ENCODE measurements at places on chromosomes 4 and X.

- no peak overlapping the region for H3K4me3 ChIP-seq
- DNase-seq, result no peak
- H3K27ac ChIP-seq, result no peak overlapping the region
- H3K36me3 ChIP-seq, result no peaks in the 10 kb centered on the region
- peaks cover 4% of the 10 kb centered on the region for H3K4me1 ChIP-seq
Measured at GRCh38 chr4:6633091-6633906, 7.2 kb upstream of the MRFAP1 start.

DNA sequence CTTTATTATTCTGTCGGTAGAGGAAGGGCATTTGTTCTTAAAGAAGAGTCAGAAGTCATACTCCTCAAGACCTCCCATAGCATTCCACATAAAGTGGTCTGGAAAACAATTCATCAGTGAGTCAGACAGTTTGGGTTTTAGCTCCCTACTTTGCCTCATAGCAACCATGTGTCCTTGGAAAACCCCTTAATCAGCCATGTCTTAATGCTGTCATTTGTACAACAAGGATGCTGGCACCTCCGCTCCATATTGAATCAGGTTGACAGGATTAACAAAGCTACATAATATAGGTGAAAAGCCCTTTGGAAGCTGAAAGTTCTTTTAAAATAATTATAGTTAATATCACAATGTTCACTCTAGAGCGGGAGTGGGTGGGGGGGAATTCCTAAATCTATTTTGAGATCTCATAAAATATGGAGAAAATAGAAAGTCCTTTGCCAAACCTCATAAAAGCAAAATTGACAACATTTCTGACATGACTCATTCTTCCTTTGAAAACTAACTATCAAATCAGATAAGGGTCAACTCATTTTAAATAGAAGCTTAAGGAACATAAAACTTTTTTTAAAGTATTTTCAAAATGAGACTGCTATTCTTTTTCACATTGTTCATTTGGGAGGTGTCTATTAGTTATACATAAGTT lies 37.3 kb upstream of the GUCY1A1 start:
- DNase-seq, result no peak
- no peak overlapping the region for H3K27ac ChIP-seq

DNA sequence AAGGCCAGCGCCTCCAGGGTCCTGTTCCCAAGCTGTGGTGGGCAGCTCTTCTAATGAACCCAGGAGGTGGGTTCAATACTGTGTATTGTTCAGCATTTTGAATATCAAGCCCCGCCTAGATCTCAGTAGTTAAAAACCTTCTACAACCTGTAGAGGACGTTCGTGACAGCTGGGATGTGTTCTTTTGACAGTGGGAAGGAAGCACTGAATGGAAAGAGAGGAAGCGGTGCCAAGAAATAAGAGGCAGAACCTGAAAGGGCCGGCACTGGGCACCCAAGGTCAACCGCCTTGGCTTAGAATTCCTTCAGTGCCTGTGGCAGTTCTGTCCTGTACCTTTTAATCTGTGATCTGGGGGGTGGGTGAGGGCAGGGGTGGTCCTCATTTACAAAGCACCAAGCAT lies 73.1 kb downstream of the CC2D2A start:
- no peak overlapping the region for H3K4me3 ChIP-seq
- H3K27ac ChIP-seq, result no peak overlapping the region
- H3K4me1 ChIP-seq, result peaks cover 8% of the 10 kb centered on the region
- no peak for DNase-seq

DNA sequence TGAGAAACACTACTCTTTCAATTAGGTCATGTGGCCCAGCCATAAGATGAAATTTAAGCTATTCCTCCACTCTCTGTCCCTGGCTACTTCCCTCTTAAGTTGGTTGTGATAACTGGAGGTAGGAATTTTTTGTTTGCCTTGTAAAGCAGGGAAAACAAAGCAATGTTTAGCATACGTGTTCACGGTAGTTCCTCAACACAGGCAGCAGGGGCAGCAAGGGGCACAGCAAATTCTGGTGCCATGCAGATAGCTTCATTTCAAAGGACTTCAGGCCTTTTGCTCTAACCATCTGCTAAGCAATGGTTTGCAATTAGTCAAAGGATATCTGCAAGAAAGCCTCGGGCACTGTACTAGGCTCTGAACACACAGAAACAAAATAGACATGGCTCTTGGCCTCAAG lies 330.2 kb downstream of the ZIC3 start:
- no peaks in the 10 kb centered on the region for H3K27me3 ChIP-seq
- H3K4me3 ChIP-seq, result no peak overlapping the region
- H3K27ac ChIP-seq, result no peak overlapping the region
- no peaks in the 10 kb centered on the region for H3K4me1 ChIP-seq

- H3K36me3 ChIP-seq, result no peaks in the 10 kb centered on the region
- H3K4me3 ChIP-seq, result no peak overlapping the region
- no peak overlapping the region for H3K27ac ChIP-seq
- DNase-seq, result no peak
Measured at GRCh38 chrX:31280580-31280979, 208.7 kb upstream of the FTHL17 start.

DNA sequence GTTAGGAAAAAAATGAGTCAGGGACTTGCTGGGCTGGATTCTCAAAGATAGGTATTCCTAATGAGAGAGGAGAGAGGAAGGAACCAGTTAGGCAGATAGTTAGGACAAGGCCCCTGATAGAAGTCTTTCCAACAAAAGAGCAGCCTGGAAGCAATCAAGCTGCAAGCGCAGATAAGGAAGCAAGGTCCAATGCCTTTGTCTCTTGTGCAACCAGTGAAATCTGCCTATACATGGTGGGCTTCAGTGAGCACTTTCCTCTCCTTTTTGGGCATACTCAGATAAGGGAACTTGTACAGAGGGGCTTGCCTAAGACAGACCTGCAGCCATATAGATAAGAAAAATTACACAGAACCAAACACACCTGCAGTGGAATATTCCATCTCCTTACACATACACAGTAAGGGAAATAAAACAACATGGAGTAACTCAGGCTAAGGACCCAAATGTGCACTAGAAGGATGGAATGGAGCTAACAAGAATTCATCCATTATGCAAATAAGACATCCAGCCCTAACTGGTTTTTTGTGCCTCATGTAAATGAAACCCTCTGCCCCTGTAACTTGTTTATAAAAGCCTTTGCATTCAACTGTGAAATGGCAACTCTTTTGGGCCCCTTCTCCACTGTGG lies 68.8 kb downstream of the PCDH18 start:
- no peaks in the 10 kb centered on the region for H3K27me3 ChIP-seq
- no peak overlapping the region for H3K27ac ChIP-seq
- no peaks in the 10 kb centered on the region for H3K36me3 ChIP-seq

GRCh38 chr4:6548201-6548881 lies 26.6 kb upstream of the MAN2B2 start:
- no peak overlapping the region for H3K4me3 ChIP-seq
- no peak overlapping the region for H3K27ac ChIP-seq
- H3K4me1 ChIP-seq, result no peaks in the 10 kb centered on the region
- DNase-seq, result peak; percentile 26
- H3K36me3 ChIP-seq, result no peaks in the 10 kb centered on the region

- H3K4me1 ChIP-seq, result peaks cover 79% of the 10 kb centered on the region
- H3K36me3 ChIP-seq, result peaks cover 82% of the 10 kb centered on the region
- H3K4me3 ChIP-seq, result no peak overlapping the region
Measured at GRCh38 chr4:1904042-1904441, 32.8 kb downstream of the NSD2 start.

GRCh38 chrX:23118890-23119527 lies 119.2 kb downstream of the DDX53 start:
- H3K27me3 ChIP-seq, result no peaks in the 10 kb centered on the region
- DNase-seq, result no peak
- H3K4me1 ChIP-seq, result no peaks in the 10 kb centered on the region
- H3K27ac ChIP-seq, result no peak overlapping the region

GRCh38 chrX:40015693-40016092 lies 82.1 kb downstream of the BCOR start:
- H3K36me3 ChIP-seq, result no peaks in the 10 kb centered on the region
- peaks cover 13% of the 10 kb centered on the region for H3K27me3 ChIP-seq
- H3K4me1 ChIP-seq, result peaks cover 18% of the 10 kb centered on the region

DNA sequence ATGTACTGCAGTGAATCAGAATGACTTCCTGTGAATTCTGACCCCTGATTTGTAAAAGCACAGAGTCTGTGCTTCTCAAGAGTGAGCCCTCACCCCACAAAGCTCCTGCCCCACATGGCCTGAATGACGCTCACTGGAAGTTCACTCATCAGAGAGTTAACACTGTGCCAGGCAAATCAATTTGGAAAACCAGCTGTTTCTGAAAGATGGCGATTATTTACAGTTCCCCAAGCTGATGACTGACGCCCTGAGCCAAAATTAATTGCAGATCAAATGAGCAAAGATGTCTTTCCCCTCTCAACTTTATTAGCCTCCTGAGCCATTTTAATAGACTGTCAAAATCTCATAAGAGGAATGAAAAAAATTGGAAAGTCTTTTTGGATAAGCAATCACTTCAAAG lies 118.0 kb downstream of the SLC2A9 start:
- peaks cover 5% of the 10 kb centered on the region for H3K27me3 ChIP-seq
- DNase-seq, result no peak
- no peaks in the 10 kb centered on the region for H3K36me3 ChIP-seq

GRCh38 chr4:148514581-148514980 lies 72.4 kb upstream of the NR3C2 start:
- H3K36me3 ChIP-seq, result no peaks in the 10 kb centered on the region
- H3K4me3 ChIP-seq, result no peak overlapping the region
- H3K27ac ChIP-seq, result no peak overlapping the region

DNA sequence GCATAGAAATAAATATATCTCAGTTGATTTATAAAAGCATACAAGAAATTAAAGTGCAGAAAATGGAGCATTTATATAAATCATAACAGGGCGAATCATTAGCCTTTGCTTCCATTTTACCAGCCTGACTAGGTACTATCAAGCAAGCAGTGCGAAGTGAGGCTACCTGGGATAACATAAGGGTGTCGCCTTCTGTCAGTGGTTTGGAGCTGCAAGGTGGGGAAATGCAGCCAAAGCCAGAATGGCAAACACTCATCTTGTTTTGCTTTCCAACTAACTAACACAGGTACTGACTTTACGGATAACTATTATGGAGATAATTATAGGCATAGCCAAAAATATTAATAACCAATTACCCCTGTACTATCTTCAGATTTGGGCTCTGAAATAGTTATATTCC lies 1459.8 kb downstream of the RAPGEF2 start:
- no peak for DNase-seq
- no peak overlapping the region for H3K4me3 ChIP-seq

GRCh38 chrX:45360571-45360970 lies 159.9 kb upstream of the DIPK2B start:
- no peaks in the 10 kb centered on the region for H3K4me1 ChIP-seq
- no peaks in the 10 kb centered on the region for H3K27me3 ChIP-seq
- no peak overlapping the region for H3K27ac ChIP-seq
- DNase-seq, result no peak
- no peaks in the 10 kb centered on the region for H3K36me3 ChIP-seq

- H3K36me3 ChIP-seq, result no peaks in the 10 kb centered on the region
- DNase-seq, result no peak
- no peak overlapping the region for H3K27ac ChIP-seq
- peaks cover 18% of the 10 kb centered on the region for H3K27me3 ChIP-seq
- H3K4me3 ChIP-seq, result no peak overlapping the region
Measured at GRCh38 chr4:165394275-165394674, 15.5 kb downstream of the CPE start.

DNA sequence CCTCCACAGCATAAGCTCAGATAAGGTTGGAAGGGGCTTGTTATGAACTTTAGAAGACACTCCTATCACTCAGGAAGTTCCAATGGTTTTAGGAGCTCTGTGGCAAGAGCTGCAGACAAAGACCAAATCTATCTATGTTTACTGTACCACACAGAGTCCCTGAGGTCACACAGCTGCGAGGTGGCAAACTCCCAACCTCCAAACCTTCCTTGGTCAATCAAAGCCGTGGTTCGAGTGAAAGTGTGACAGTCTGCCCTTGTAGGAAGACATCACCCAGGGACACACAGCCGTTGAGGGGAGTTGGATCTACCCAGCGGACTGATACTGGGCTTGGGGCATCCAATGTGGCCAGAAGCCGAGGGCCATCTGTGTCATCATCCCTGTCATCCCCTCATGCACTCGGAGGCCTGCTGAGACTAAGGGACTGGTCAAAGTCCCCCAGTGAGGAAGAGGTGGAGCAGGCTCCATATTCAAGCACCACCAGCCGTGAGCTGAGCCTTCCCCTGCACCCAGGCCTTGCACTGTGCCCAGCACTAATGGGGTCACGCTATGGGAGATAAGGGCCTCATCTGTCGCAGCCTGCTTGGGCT lies 26.8 kb downstream of the MAN2B2 start:
- no peaks in the 10 kb centered on the region for H3K4me1 ChIP-seq
- no peak for DNase-seq
- H3K27ac ChIP-seq, result no peak overlapping the region
- H3K36me3 ChIP-seq, result peaks cover 58% of the 10 kb centered on the region
- H3K27me3 ChIP-seq, result no peaks in the 10 kb centered on the region
- no peak overlapping the region for H3K4me3 ChIP-seq

- peak; percentile 87 for DNase-seq
- no peaks in the 10 kb centered on the region for H3K27me3 ChIP-seq
- peaks cover 37% of the 10 kb centered on the region for H3K36me3 ChIP-seq
- peak within 1 kb of the TSS; percentile 89 for H3K4me3 ChIP-seq
Measured at GRCh38 chrX:1537031-1537715, at the start of gene P2RY8. Gene P2RY8 (minus strand): TSS chrX:1537185. CDS start chrX:1466558, 70,627 bp downstream.

GRCh38 chrX:72396117-72396516 lies 90.4 kb upstream of the CITED1 start:
- H3K4me1 ChIP-seq, result no peaks in the 10 kb centered on the region
- H3K36me3 ChIP-seq, result no peaks in the 10 kb centered on the region
- DNase-seq, result no peak
- no peaks in the 10 kb centered on the region for H3K27me3 ChIP-seq
- H3K4me3 ChIP-seq, result no peak overlapping the region
- H3K27ac ChIP-seq, result no peak overlapping the region

- no peaks in the 10 kb centered on the region for H3K4me1 ChIP-seq
- H3K36me3 ChIP-seq, result no peaks in the 10 kb centered on the region
- no peak for DNase-seq
- no peaks in the 10 kb centered on the region for H3K27me3 ChIP-seq
- no peak overlapping the region for H3K27ac ChIP-seq
Measured at GRCh38 chrX:142299406-142299805, 94.3 kb upstream of the MAGEC2 start.

DNA sequence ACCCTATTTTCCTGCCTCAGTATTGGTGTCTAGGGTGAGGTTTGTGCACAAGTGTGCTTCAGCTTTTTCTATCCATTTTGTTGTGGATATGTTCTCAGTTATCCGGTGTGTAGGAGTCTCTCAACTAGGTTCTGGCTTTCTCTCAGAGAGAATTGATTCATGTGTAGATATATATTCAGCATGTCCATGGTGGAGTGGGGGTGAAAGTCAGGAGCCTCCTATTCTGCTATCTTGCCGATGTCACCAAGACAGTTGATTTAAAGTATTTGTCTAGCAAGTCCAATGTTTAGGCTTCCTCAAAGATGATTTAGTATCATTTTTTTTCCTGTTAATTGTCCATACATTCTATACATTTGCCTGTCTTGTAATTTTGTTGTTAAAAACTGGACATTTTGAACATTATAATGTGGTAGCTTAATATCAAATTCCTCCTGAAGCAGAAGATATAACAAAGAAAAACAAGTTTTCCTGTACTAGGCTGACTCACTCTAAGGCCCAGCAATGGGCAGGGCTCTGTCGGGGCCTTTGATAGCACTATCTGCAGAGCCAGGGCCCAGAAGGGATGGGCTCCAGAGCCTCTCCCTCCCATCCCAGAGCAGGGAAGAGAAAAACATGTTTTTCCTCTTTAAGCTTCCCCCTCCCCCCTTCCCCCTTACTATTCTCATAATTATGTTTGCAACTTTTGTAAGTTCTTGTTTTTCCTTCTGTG lies 37.6 kb downstream of the GLUD2 start:
- H3K27ac ChIP-seq, result no peak overlapping the region
- no peak overlapping the region for H3K4me3 ChIP-seq
- H3K36me3 ChIP-seq, result no peaks in the 10 kb centered on the region
- H3K27me3 ChIP-seq, result no peaks in the 10 kb centered on the region
- no peak for DNase-seq

GRCh38 chrX:131558562-131558961 lies 14.7 kb downstream of the OR13H1 start:
- H3K27ac ChIP-seq, result no peak overlapping the region
- no peak overlapping the region for H3K4me3 ChIP-seq
- H3K36me3 ChIP-seq, result no peaks in the 10 kb centered on the region
- no peak for DNase-seq

Data from activated CD4-positive, alpha-beta memory T cell treated with anti-CD3 and anti-CD28 coated beads, Interleukin-2, amount 10 ng/mL, durations not matched to agents 7 days and 5 days (primary cell).